Dermis blood vessel endothelial cell (primary cell): ENCODE measurements at places on chromosomes 1 and 21. TPM values are rescaled to one million over a fixed set of nuclear protein-coding genes. Genes with fewer than 3 reads are reported as not detected.

The AMY1C gene
- not detected in 2 replicates for total RNA-seq

The ADCY10 gene
- total RNA-seq: under 0.01 TPM in 1 of 2 replicates, not detected in the other

The SMAP2 gene
- 3.7 and 6.7 TPM in 2 replicates for total RNA-seq

The TFAP2E gene
- total RNA-seq: 0.14 and 0.17 TPM in 2 replicates

The KRTAP10-4 gene
- total RNA-seq: not detected in 2 replicates

The GPR161 gene
- total RNA-seq: 18.4 and 19.6 TPM in 2 replicates

The LMX1A gene
- not detected in 2 replicates for total RNA-seq

The GUCA2B gene
- not detected in 2 replicates for total RNA-seq

The SLC16A1 gene
- 94.8 and 99.7 TPM in 2 replicates for total RNA-seq

The TFF1 gene
- total RNA-seq: not detected in 2 replicates

The SSBP3 gene
- 6.6 and 9.6 TPM in 2 replicates for total RNA-seq

The LRRC38 gene
- 0.09 and 0.17 TPM in 2 replicates for total RNA-seq

The PDZK1 gene
- total RNA-seq: 0.33 and 0.34 TPM in 2 replicates

The EPRS1 gene
- 101 and 154 TPM in 2 replicates for total RNA-seq

GRCh38 chr1:58231204-58231603 is 315.3 kb downstream of the OMA1 start:
- DNase-seq: no peak

- peak; percentile 61 for DNase-seq
Observed at GRCh38 chr1:101003012-101003650, 22.5 kb downstream of the DPH5 start.

DNA sequence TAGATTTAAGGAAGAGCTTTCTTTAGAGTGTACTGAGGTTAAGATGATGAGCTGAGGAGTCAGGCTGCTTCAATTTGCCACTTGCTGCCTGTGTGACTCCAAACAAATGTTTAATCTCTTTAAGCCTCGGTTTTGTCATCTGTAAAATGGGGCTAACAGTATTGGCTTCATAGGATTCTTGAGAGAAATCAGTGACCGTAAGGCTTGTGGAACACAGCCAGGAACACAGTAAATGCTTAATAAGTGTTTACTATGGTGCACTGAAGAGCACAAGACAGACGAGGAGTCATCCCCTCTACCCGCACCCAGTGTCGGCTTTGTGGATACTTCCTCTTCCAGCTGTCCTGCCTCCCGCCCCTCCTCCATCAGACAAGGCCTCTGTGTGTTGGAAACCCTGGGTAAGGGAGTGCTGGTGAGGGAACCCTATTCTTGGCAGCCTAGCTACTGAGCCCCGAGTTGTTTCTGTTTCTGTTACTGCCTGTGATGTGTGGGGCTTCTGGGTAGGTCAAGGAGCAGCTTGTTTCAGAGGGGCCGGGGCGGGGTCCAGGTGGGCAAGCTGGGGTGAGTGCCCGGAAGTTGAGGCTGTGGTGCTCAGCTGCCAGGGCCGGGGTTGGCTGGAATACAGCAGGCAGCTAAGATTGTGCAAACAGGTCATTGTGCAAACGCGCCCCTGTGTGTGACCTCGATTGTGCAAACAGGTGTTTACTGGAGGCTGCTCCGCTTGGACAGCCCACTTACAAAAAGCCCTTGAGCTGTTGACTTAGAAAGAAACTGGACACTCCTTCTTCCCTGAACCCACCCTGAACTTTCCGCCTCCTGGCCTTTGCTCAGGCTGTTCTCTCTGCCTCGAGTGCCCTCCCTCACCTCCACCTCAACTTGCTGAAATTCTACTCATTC is 4.0 kb upstream of the CSF3R start:
- no peak for DNase-seq

DNA sequence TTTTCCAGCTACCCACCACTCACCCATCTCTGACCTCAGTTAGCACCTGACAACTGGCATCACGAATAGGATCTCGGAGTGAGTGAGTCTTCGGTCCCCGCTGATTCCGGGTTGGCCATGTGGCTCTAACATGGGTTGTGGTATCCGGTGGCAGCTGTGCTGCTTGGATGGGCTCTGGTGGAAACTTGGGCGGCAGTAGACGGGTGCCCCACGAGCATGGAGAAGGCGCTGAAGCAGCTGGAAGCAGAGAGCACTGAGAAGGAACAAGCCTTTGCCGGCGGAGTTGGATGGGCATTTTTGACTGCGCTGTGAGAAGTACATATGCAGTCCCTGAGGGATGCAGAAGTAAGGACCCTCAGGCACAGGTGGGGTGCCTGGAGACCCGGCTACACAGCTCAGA is 1044.0 kb upstream of the ADGRL4 start:
- no peak for DNase-seq

- DNase-seq: peak; percentile 81
Observed at GRCh38 chr21:25561668-25562641, 45.3 kb downstream of the MRPL39 start.

GRCh38 chr1:228979325-228979699 is 244.0 kb downstream of the RHOU start:
- no peak for DNase-seq

DNA sequence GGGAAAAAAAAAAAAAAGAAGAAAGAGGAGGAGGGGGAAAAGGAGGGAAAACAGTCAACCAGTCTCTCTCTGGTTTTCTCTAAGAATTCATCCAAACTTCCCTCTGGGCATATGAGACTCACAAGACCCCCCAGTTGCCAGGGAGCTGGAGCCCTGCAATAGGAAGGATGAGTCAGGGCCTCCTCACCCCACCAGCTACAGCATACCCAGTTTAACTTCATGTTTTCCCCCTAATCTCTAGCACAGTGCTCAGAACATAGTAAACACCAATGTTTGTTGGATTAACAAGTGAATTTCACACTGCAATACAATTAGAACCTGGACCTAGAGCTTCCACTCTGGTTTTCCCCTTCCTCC is 7.8 kb downstream of the F11R start:
- peak; percentile 71 for DNase-seq

DNA sequence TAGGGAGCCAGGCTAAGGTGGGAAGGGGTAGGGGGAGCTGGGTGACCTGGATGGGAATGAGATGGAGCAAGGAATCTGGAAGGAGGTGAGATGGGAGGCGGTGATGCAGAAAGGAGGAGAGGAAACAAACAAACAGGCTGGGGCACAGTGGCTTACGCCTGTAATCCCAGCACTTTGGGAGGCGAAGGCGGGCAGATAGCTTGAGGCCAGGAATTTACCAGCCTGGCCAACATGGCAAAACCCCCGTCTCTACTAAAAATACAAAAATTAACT is 10.8 kb downstream of the CRABP2 start:
- DNase-seq: no peak

GRCh38 chr1:4108331-4108730 is 208.3 kb upstream of the C1orf174 start:
- no peak for DNase-seq

DNA sequence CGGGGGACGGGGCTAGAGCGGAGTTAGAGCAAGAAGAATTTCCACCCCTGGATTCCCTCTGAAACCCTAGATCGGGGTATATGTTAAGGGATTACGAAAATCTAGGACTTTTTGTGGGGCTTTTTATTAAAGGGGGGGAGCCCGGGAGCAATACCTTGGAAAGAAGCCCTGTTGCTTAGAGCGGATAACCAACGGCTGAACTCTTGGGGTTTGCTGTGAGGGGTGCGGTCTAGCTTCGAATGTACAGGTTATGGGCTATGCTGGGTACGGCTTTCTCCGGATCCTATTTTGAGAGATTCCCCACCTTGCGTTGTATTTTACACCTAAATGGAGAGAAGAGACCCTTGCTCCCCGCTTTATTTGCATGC is 626 bp downstream of the DYRK3 start:
- peak; percentile 15 for DNase-seq

GRCh38 chr1:50368179-50369007 is 54.9 kb downstream of the DMRTA2 start:
- peak; percentile 49 for DNase-seq

DNA sequence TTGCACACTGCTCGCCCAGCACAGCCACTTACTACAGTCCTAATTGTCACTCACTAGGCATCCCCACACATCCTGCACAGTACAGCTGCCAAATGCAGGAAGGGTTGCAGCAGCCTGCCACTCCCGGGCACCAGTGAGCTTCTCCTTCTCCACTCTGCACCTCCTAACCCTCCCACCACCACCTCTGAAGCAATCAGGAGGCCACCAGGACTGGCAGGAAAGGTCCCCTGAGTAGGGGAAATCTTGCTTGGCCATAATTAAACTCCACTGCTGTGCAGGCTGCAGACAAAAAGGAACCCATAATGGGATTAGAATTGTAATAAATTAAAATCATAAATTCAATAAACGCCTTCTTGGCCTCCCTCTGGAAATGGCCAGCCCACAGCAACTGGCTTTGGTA is 31.8 kb downstream of the FBXO2 start:
- no peak for DNase-seq

- DNase-seq: no peak
Observed at GRCh38 chr1:4210043-4210442, 310.0 kb upstream of the C1orf174 start.

GRCh38 chr1:207013321-207014085 is 19.1 kb downstream of the C1orf116 start:
- DNase-seq: no peak

- DNase-seq: no peak
Observed at GRCh38 chr1:231604276-231604621, 22.3 kb upstream of the DISC1 start.

DNA sequence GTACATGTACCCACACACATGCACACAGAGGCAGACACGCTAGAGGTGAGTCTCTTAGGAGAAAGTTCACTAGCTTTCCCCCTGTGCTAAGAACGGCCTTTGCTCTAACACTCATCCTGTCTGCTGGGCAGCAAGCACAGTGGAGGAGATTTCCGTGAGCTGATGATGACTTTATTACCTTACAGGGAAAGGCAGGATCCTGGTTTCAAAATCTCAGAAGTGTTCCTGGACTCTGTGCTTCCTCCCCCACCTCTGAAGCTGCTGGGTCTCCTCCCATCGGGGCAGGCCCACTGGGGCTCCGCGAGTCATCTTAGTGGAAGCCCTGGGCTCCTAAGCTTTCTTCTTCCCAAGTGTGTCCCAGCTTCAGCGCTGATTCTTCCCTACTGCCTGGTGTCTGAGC is 2.7 kb downstream of the FAM3B start:
- no peak for DNase-seq

DNA sequence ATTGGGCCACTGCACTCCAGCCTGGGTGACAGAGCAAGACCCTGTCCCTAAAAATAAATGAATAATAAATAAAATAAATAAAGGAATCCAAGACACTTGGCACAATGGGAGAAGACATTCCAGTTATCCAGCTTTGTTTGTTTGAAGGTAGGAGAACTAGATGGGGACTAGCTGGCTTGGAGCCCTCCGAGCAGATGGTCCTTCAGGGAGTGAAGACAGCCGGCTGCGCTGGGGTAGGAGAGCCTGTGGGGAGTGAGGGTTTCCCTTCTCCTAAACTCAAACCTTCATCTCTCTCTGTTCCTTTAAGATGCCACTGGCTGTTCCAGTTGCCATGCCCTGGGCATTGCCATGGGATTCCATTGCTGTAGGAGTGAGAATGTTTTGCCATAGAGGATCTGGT is 120.6 kb downstream of the NAV1 start:
- DNase-seq: no peak

- DNase-seq: no peak
Observed at GRCh38 chr1:18047122-18047521, 60.5 kb upstream of the IGSF21 start.

DNA sequence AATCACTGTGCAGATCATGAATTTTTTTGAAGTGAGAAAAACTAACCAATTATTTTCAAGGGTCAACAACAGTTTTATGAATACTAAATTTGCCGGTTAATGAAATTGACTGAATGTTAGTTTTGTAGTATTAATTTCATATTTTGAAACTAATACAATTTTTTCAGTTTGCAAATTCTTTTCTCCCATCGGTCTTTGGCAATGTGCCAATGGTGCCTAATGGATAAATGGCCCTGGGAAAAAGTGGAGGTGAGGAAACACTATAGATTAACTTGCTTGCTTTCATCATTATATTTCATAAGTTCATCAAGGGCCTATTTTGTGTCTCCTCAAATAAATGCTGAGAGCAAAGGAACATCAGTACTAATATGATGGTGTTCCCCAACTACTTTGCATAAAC is 4.1 kb downstream of the C1orf141 start:
- no peak for DNase-seq

- no peak for DNase-seq
Observed at GRCh38 chr1:54517496-54517895, 30.5 kb upstream of the ACOT11 start.

GRCh38 chr1:154881820-154882535 is 11.9 kb upstream of the KCNN3 start:
- no peak for DNase-seq

GRCh38 chr1:42933060-42933586 is 25.5 kb downstream of the SLC2A1 start:
- no peak for DNase-seq

GRCh38 chr21:36203603-36203889 is 46.9 kb downstream of the DOP1B start:
- DNase-seq: peak; percentile 50

DNA sequence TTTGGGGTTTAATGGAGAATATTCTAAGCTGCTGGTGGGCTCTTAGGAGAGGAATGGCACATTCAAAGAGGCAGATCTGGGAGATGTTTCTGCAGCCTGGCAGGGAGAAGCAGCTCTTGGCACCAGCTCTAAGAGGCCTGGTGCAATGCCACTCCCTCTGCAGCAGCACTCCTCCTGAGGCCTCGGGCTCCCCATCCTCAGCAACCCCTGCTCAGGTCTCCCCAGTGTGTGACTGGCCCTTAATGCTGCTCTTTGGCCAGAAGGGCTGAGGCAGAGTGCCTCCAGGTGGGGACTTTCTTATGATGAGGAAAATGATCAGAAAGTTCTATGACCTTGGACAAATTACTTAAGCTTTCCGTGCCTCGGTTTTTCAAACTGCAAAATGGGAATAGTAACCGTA is 55.5 kb downstream of the MAB21L3 start:
- DNase-seq: no peak

GRCh38 chr1:27392096-27392777 is at the start of gene GPR3:
GPR3 (plus strand) TSS chr1:27392622; CDS start chr1:27393799, 1,177 bp downstream.
- DNase-seq: peak; percentile 95

DNA sequence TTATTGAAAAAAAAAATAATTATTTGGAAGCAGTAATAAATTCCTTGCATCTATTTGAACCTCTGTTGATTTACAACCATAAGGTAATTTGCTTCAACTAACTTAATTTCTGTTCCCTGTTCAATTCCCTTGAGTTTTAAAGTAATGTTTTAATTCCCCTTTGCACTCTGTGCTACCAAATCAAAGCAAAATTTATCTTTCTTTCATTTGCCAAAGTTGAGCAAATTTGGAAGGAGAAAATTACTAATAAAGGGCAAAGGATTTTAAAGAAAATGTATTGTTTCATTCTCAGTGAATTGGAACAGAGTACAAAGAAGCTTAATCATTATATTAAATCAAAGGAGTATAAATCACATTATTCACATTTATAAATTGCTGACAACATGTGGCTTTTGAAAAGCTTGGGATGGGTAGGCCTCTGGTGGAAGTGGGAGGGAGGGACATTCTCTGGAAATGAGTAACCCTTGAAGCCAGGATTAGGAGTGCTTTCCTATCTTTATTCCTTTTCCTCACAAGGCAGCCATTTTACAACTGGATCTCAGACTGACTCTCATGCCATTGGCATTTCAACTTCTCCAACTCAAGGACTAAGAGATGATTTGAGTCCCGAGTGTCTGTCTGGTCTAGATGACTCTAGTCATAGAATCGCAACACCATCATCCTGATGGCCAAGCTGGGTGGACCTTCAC is 331.6 kb upstream of the DUSP10 start:
- DNase-seq: no peak
